ENCODE measurements at places on chromosomes 6 and 20.

GRCh38 chr6:154502553-154502952, 7.9 kb downstream of the CNKSR3 start:
- no peak for DNase-seq

DNA sequence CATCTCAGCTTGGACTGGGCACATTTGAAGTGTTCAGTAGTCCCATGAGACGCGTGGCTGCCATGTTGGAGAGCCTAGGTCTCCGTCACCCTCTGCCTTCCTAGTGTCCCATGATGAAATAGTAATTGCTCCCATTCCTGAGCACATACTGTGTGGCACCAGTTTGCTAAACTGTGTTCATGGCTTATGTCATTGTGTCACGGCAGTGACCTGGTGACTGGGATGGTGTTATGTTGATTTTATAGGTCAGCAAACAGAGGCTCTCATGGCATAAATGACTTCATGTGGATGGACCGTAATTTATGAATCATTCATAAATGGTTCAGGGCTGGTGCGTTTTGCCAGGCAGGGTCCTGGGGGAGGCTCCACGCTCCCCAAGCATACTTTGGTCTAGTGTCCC, 3.8 kb downstream of the BCAS4 start:
- DNase-seq: no peak

DNA sequence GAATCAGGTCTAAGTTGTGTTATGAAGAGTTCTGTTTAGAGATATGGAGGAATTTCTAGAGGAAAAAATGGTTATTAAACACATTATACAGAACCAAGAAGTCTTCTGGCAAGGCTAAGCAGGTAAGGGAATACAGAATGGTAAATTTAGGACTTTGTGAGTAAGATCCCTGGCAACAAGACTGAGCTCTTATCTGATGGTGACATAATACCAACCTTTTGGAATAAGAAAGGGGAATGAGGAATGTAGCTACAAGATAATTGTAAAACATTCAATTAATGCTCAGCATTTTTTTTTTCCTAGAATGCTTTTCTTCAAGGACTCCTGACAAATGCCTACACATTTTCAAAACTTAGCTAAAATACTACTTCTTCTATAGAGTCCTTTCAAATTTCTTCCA, 51.8 kb downstream of the CYB5R4 start:
- DNase-seq: no peak

GRCh38 chr6:16146028-16146427, 17.1 kb downstream of the MYLIP start:
- no peak for DNase-seq

DNA sequence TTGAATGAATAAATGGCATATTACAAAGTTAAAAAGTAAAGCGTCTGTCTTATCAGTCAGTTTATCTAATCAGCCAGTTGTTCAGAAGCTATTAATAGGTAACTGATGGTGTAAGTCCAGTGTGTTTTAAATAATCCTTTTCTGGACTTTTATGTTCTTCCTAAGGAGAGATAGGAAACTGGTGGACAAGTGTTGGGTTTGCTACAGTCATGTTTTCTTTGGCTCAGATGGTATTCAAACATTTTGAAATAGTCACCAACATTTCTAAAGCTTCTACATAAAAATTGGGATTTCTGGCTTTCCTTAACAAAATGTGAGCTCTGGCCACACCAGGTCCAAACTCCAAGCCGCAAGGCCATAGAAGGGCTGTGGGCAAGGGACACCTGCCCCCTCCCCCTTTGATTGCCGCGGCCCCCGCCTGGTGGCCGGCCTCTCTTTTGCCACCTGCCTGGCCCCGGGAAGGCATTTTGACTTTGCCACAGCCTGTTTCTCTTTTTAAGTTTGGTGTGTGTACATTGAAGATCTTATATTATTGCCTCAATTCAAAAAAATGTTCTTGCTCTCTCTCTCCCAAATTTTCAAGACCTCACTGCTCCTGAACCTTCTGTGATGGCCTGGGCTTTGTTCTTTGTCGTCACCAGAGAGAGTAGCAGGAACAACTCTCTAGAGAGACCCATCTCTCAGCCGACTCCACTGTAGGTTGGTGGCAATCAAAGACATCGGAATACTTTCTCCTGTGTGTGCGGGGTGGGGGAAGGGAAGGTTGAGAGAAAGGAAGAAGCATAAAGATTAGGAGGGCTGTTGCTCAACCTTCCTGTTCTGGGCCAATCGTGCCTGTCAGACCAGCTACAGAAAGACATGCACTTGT, 84.0 kb upstream of the ZNF217 start:
- peak; percentile 31 for DNase-seq

DNA sequence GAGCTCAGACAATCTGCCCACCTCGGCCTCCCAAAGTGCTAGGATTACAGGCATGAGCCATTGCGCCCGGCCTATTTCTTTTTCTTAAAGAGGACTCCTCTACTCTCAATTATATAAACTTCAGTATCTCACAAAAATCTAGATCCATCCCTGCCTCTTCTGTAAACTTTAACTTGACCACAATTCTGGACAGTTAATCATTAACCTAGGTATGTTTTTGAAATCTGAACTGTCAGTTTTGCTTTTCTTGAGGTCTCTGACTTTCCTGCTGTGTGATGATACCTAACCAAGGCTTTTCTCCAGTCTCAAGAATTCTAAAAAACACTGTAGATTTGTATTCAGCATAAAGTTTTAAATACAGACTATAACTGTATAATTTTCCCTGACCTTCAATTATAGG, 388.2 kb upstream of the SYNCRIP start:
- no peak for DNase-seq

DNA sequence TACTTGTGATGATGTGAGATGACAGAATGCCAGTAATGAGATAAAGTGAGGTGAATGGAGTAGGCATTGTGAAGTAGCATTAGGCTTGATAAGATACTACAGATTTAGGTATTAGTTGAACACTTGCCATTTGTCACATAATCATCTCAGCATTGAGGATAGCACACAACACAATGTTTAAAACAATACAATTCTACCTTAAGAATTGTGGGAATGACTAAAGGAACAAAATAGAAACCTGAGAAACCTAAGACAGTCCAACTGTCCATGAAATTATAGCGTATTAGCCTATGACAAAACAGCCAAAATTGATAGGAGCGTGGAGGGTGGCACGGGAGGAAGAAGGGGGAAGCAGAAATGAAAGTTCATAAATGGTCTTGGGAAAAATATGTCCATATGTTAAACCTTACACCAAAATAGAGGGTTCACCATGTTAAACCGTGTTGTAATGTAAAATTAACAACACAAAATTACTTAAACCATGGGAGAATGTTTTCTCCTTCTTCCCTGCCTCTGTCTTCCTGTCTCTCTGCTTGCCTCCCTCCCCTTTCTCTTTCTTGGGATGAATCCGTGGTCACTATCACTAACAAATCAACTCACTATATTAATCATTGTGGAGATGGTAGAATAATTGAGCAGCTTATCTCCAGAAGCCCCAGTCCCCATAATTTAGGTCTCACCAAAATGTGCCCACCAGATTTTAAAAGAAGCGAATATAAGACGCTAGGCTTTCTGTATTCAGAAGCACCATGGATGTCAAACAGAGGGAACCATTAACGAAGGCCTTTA, 33.0 kb upstream of the HFE start:
- no peak for DNase-seq

GRCh38 chr6:74596588-74596987, 609.3 kb downstream of the COL12A1 start:
- no peak for DNase-seq

GRCh38 chr6:106099235-106099537, 13.1 kb downstream of the PRDM1 start:
- DNase-seq: no peak

DNA sequence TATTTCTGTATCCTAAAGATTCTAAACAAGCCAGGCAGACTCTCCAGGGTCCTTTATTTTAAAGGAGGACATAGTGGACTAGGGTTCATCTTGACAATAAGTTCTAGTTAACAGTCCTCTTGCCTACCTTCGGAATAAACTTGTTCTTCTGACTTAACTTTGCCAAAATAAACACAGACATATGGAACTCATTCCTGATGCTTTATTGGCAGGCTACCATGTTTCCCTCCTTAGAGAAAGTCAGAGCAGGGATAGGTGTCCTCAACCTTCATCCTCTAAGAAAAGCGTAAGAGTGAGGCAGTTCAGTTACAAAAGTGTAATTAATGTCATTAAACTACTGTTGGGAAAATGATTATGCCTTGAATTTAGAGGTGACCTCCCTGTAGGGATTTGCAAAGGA, 46.9 kb upstream of the NRSN1 start:
- no peak for DNase-seq

DNA sequence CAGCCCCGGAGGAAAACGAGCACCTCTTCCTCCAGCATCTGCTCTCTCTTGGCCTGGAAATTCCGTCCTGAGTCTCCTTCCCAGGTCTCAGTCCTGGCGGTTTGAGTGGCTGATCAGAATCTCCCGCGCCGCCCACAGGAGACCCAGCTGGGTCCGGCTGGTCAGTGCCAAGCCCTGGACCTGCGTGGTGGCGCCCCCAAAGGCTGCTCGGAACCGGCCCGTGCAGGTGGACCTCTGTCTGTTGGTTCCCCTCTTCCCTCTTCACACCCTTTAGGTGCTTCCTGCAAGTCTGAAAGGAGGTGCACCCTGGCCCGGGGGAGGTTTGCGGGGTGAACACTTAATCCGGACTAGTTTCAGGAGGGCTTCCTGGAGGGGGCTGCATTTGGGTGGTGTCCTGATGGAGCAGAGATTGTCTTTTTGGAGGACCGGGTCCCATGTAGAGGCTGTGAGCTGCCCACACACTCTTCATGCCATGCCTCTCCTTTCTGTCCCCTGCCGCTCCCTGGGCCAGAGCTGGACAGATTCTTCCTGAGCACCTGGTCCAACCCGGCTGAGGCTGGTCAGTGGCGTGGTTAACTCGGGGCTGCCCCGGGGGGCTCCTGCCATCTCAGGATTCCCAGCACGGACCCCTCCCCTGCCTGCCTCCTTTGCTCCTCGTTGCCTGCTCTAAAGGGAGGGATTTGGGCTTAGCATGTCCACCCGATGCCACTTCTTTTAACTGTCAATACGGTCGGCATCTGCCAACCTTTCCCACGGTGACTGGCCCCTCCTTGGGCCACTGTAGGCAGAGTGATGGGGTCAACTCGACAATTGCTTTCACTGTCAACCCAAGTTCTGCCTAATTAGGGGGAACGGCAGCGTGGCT, 16.5 kb upstream of the BHLHE23 start:
- DNase-seq: no peak

GRCh38 chr6:39812853-39813533, 20.8 kb downstream of the DAAM2 start:
- DNase-seq: no peak

DNA sequence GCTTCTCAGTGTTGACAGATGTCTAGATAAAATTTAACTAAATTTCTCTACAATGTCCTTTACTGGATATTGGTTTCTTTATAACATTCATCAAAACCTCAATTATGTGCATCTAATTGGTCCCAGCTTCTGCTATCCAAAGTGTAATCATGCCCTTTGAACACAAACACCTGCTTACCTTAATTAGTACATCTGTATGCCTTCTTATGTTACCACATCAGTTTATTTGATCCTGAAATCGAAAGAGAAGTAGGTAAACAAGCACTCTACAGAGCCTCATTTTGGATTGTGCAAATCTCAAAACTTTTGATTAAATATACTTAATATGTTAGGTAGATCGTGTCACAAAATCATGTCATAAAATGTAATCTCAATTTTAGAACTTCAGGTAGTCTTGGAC, 36.5 kb downstream of the TAB2 start:
- DNase-seq: no peak

DNA sequence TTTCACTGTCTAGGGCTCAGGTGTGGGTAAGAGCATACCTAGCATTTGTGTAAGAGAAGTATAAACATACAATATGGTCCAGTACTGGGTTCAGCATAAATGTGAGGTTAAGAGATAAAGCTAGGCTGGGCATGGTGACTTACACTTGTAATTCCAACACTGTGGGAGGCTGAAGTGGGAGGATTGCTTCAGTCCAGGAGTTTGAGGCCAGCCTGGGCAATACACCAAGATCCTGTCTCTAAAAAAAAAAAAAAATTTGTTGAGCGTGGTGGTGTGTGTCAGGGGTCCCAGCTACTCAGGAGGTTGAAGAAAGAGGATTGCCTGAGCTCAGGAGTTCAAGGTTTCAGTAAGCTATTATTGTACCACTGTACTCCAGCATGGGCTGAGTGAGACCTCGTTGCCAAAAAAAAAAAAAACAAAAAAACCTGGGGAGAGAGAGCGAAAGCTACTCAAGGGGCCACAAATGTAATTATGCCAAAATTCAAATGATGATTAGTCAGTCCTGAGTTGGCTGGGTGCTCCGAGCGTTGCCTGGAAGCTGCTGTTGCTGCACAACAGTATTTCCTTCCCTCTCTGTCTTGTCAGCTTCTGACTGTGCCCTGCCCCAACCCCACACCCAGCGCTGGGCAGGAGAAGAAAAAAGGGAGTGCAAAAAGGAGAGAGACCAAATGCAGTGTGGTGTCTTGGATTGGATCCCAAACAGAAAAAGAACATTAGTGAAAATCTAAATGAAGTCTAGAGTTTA, 24.0 kb downstream of the CMTR1 start:
- no peak for DNase-seq

GRCh38 chr6:70414813-70415212, 1.5 kb downstream of the FAM135A start:
- no peak for DNase-seq

GRCh38 chr6:168342636-168343035, 23.1 kb upstream of the DACT2 start:
- no peak for DNase-seq

DNA sequence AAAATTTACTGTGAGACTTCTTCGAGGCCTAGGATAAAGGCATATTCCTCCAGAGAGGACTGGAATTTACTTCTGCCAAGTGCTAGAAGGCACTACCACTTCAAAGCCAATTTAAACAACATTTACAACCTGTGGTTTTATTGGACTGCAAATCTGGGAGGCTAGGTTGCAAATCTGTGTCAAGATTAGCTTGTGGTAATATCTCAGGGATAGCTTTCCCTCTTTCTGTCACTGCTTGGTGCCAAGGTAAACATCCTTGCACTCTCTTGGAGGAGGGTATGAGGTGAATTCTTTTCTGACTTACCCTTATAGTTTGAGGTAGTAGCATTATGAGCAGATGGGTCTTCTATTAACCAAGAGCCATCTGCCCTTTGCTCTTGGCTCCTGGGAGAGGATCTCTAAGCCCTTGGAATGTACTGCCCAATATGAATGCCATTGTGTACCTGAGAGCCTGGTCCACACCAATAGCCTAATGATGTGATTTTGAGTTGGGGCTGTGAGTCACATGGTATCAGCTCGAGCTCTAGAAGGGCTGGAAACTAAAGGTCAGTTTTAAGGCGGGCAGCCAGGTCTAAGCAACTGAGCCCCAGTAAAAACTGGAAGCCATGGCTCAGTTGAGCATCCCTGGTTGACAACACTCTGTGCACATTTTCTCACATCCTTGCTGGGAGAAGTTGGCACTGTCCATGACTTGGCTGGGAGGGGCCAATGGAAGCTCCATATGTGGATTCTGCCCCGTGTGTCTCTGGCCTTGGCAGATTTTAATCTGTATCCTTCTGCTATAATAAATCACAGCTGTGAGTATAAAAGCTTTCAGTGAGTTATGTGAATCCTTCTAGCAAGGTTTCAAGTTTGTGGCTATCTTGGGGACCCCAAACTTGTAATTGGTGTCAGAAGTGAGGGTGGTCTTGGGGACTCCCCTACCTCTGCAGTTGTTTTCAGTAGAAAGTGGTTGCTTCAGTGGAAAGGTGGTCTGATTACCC, 188.1 kb downstream of the UBE3D start:
- no peak for DNase-seq

GRCh38 chr6:80145509-80145908, 39.0 kb downstream of the BCKDHB start:
- DNase-seq: no peak
